ENCODE measurements at places on chromosomes 6 and 20.

GRCh38 chr6:85417336-85417735, 32.5 kb upstream of the NT5E start:
- H3K4me3 ChIP-seq: no peak overlapping the region
- H3K27me3 ChIP-seq: no peaks in the 10 kb centered on the region
- no peaks in the 10 kb centered on the region for H3K36me3 ChIP-seq

- H3K36me3 ChIP-seq: peaks cover 13% of the 10 kb centered on the region
- H3K27ac ChIP-seq: no peak overlapping the region
- H3K4me1 ChIP-seq: peaks cover 21% of the 10 kb centered on the region
- no peak overlapping the region for H3K4me3 ChIP-seq
- H3K27me3 ChIP-seq: peaks cover 31% of the 10 kb centered on the region
These were observed 3.4 kb upstream of the ZNF133 start for GRCh38 chr20:18284805-18285533.

DNA sequence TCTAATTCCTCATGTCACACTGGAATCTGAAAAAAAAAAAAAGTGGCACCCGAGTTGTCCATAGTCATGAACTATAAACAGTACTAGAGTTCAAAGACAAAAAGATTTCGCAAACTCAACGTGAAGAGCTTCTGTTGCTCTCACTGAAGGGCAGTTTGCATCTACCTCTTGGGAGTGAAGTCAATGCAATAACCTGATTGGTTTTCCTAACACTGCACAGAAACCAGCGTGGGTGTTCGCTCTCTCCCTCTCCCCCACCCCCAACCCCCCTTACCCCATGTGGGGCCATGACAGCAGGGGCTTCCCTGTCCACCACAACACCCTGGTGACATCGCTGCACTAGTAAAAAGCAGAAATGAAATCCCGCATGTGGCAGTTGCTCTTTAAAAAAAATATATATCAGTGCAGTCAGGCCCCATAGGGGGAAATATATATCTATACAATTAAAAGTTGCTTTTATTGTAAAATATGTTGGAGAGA, 66.9 kb downstream of the GMPR start:
- no peaks in the 10 kb centered on the region for H3K4me1 ChIP-seq
- no peaks in the 10 kb centered on the region for H3K27me3 ChIP-seq
- H3K4me3 ChIP-seq: no peak overlapping the region
- H3K36me3 ChIP-seq: peaks cover 9% of the 10 kb centered on the region
- no peak overlapping the region for H3K27ac ChIP-seq

- H3K4me3 ChIP-seq: no peak overlapping the region
- no peak overlapping the region for H3K27ac ChIP-seq
- DNase-seq: no peak
- no peaks in the 10 kb centered on the region for H3K4me1 ChIP-seq
These were observed 106.4 kb upstream of the SSTR4 start for GRCh38 chr20:22928679-22929078.

GRCh38 chr6:31641370-31641769, 11.1 kb downstream of the BAG6 start:
- H3K4me3 ChIP-seq: no peak overlapping the region
- peaks cover 61% of the 10 kb centered on the region for H3K36me3 ChIP-seq
- H3K4me1 ChIP-seq: peaks cover 4% of the 10 kb centered on the region
- H3K27me3 ChIP-seq: no peaks in the 10 kb centered on the region

DNA sequence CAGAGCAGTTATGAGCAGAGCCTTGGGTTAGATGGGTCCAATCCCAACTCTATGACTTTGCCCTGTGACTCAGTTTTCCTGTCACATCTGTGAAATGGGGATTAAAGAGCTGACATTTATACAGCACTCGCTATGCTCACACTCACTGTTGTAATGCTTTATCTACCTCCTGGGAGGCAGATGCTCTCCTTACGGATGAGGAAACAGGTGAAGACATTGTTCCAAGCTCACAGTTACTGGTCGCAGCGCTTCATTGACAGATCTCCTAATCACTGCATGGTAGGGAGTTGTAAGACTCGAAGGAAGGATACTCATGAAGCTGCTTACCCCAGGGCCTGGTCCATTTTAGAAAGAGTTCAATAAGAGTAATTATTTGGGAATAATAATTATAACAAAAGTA, 2.9 kb upstream of the MYLK2 start:
- no peak overlapping the region for H3K4me3 ChIP-seq
- DNase-seq: no peak
- no peaks in the 10 kb centered on the region for H3K36me3 ChIP-seq
- H3K27ac ChIP-seq: no peak overlapping the region

GRCh38 chr6:4922488-4923037, 81.3 kb downstream of the RPP40 start:
- H3K4me1 ChIP-seq: peaks cover 15% of the 10 kb centered on the region
- DNase-seq: no peak
- no peak overlapping the region for H3K4me3 ChIP-seq
- no peak overlapping the region for H3K27ac ChIP-seq

GRCh38 chr6:146850238-146850896, 251.6 kb downstream of the ADGB start:
- no peak for DNase-seq
- no peaks in the 10 kb centered on the region for H3K36me3 ChIP-seq
- peaks cover 11% of the 10 kb centered on the region for H3K4me1 ChIP-seq
- no peaks in the 10 kb centered on the region for H3K27me3 ChIP-seq

GRCh38 chr20:47328129-47328528, 28.4 kb downstream of the ZMYND8 start:
- H3K27ac ChIP-seq: no peak overlapping the region
- no peaks in the 10 kb centered on the region for H3K27me3 ChIP-seq
- DNase-seq: no peak
- peaks cover 19% of the 10 kb centered on the region for H3K4me1 ChIP-seq

GRCh38 chr6:124099520-124099919, 295.9 kb downstream of the NKAIN2 start:
- no peaks in the 10 kb centered on the region for H3K27me3 ChIP-seq
- no peaks in the 10 kb centered on the region for H3K4me1 ChIP-seq
- H3K36me3 ChIP-seq: no peaks in the 10 kb centered on the region
- no peak overlapping the region for H3K4me3 ChIP-seq
- no peak overlapping the region for H3K27ac ChIP-seq

DNA sequence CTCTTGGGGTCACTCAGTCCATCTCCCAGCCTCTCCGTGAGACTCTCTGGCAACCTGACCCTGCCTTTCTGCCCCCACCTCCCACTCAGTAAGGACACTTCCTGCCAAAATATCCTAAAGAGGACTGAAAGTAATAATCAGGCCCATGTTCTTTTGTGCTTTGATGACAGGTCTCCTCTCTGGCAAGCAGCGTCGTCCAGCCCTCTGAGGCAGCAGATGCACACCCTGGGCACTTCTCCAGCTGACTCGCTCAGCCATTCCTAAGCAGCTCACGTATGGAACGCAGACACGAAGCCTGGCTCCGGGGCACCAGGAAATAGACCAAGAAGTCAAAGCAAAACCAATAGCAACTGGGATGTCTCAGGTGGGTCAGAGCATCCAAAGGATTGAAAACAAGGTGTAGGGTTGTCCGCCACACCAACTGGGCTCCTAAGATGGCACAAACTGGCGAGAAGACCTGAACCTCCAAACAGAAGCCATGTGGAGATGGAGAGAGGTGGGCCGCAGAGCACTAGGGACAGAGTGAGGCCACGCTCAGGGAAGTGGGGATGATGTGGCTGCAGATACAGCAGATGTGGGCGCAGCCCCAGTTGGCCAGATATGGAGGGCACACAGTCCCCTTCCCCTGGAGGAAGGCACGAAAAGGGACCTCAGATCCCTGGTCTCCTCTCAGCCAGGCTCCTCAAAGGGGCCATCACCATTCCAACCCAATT, 99.3 kb downstream of the PRND start:
- H3K27ac ChIP-seq: no peak overlapping the region
- H3K36me3 ChIP-seq: peaks cover 48% of the 10 kb centered on the region
- DNase-seq: no peak
- no peaks in the 10 kb centered on the region for H3K27me3 ChIP-seq
- H3K4me1 ChIP-seq: peaks cover 45% of the 10 kb centered on the region

- H3K4me1 ChIP-seq: no peaks in the 10 kb centered on the region
- H3K4me3 ChIP-seq: no peak overlapping the region
- no peak overlapping the region for H3K27ac ChIP-seq
- DNase-seq: no peak
- no peaks in the 10 kb centered on the region for H3K36me3 ChIP-seq
These were observed 423.2 kb downstream of the PREX1 start for GRCh38 chr20:48404598-48404997.

DNA sequence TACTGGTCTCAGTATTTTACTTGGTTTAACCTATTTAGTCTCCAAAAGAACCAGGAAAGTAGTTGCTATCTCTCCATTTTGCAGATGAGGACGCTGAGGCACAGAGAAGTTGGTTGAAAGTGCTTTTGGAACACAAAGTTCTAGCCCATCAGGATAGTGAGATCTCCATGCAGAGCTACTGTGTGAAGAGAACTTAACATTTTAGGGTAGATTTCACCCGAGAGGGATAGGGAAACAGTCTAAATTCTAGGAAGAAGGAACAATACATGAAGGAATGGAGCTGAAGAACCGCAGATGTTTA, 65.1 kb downstream of the PHACTR2 start:
- no peak overlapping the region for H3K4me3 ChIP-seq
- H3K4me1 ChIP-seq: peaks cover 11% of the 10 kb centered on the region
- peaks cover 6% of the 10 kb centered on the region for H3K36me3 ChIP-seq
- no peak overlapping the region for H3K27ac ChIP-seq
- no peaks in the 10 kb centered on the region for H3K27me3 ChIP-seq

GRCh38 chr6:71250099-71250602, 38.5 kb upstream of the OGFRL1 start:
- peaks cover 3% of the 10 kb centered on the region for H3K4me1 ChIP-seq
- DNase-seq: no peak
- peaks cover 4% of the 10 kb centered on the region for H3K27me3 ChIP-seq
- H3K36me3 ChIP-seq: no peaks in the 10 kb centered on the region

DNA sequence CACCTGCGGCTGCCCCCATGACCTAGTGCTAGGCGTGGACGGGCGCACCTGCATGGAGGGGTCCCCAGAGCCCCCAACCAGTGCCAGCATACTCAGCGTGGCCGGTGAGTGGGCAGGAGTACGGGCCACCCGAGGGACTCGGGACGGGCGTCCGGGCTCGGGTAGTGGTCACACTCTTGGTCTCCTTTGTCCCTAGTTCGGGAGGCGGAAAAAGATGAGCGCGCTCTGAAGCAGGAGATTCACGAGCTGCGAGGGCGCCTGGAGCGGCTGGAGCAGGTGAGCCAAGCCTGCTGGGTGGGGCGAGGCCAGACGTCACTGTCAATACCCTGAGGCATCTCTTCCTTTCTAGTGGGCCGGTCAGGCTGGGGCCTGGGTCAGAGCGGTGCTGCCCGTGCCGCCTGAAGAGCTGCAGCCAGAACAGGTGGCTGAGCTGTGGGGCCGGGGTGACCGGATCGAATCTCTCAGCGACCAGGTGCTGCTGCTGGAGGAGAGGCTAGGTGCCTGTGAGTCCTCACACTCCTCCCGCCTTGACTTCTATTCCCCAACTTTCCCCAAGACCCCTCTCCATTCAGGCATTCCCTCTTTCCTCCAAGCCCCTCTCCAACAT, 2.9 kb downstream of the EGFL8 start:
- no peak overlapping the region for H3K4me3 ChIP-seq
- H3K27ac ChIP-seq: no peak overlapping the region
- peaks cover 37% of the 10 kb centered on the region for H3K36me3 ChIP-seq
- H3K4me1 ChIP-seq: no peaks in the 10 kb centered on the region
- H3K27me3 ChIP-seq: no peaks in the 10 kb centered on the region

DNA sequence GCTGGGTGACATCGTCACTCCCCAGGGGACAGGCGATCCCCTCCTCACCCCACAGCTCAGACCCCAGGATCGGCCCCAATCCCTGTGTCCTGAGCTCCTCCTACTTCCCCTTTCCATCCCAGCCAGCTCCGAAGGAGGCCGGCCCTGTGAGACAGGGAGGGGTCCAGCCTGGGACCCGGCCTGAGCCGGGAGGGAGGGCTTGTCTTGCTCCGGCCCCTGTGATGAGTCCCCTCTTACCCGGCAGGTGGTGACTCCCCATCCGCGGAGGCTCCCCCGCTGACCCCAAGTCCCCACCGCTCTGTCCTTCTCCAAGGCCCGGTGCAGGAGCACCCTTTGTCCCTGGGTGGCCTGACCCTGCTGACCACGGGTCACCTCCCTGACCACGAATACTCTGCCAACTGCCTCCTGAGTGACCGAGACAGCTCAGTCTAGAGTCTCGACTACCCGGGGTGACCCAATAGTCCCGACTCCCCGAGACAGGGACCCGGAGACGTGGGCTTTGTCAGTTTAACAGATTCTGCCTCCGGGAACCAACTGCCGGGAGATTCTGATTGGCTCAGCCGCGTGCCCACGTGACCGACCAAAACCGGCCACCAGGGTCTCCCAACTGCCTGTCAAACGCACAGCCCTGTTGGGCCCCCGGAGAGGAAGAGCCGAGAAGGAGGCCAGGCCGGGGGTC, 187.4 kb upstream of the PROKR2 start:
- peaks cover 8% of the 10 kb centered on the region for H3K4me1 ChIP-seq
- H3K27me3 ChIP-seq: peaks cover 27% of the 10 kb centered on the region
- H3K27ac ChIP-seq: no peak overlapping the region
- H3K4me3 ChIP-seq: peak overlapping the region; percentile 10
- H3K36me3 ChIP-seq: no peaks in the 10 kb centered on the region

DNA sequence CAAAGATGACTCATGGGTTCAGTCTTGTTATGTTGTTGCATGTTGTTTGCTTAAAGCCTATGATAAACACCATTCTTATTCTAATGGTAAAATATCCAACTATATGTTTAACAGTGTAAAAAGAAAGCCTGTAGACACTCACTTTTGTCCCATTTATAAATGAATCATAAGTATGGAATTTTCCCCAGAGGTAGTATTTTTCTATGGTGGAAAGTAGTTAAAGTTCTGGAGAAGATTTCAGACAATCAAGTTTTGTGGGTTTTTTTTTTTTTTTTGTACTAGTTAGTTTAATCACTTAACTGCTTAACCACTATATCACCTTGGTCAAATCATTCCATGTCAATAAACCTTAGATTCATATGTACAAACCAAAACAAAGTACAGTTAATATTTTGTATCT, 35.8 kb downstream of the PTCHD4 start:
- H3K27ac ChIP-seq: no peak overlapping the region
- no peaks in the 10 kb centered on the region for H3K27me3 ChIP-seq
- no peak overlapping the region for H3K4me3 ChIP-seq
- no peaks in the 10 kb centered on the region for H3K36me3 ChIP-seq
- no peak for DNase-seq

DNA sequence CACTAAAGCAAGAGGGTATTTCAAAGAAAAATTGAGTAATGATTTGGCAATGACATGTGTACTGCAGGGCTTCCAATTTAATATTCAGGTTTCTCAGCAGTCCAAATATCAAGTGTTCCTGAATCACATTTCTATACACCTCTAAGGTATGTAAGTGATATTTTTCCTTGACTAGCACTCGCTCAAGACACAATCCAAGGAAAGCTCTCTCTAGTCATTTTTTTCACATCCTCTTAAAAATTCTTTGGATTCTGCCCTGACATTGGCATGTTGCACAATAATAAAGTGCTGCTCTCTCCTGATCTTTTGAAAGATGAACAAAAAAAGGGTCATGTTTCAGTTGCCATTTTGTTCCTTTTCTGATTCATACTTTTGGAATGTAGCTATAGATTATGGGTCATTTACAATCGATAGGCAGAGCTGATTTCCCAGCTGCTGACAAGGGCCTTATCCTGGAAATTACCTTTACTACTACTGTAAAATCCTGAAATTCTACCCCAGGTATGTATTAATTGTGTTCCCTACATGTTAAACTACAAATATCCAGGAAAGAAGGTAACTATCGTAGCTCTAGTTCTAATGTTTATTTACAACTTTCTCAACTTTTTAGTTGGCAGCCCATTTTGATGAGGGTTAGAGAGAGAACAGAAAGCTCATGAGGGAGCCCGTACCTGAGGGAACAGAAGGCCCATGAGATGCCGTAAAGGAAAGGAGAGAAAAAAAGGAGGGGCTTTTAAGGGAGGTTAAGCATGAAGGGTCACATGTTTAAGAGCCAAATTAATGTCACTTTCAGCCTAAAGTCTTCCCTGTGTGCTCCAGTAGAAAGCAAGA, 22.2 kb upstream of the ADGRG6 start:
- H3K4me1 ChIP-seq: no peaks in the 10 kb centered on the region
- no peaks in the 10 kb centered on the region for H3K27me3 ChIP-seq
- no peak overlapping the region for H3K27ac ChIP-seq
- no peak for DNase-seq
- no peaks in the 10 kb centered on the region for H3K36me3 ChIP-seq

Data from activated naive CD4-positive, alpha-beta T cell treated with anti-CD3 and anti-CD28 coated beads, Interleukin-2, amount 10 ng/mL, durations not matched to agents 7 days and 5 days (primary cell).